ENCODE measurements at places on chromosomes 1 and 21.

DNA sequence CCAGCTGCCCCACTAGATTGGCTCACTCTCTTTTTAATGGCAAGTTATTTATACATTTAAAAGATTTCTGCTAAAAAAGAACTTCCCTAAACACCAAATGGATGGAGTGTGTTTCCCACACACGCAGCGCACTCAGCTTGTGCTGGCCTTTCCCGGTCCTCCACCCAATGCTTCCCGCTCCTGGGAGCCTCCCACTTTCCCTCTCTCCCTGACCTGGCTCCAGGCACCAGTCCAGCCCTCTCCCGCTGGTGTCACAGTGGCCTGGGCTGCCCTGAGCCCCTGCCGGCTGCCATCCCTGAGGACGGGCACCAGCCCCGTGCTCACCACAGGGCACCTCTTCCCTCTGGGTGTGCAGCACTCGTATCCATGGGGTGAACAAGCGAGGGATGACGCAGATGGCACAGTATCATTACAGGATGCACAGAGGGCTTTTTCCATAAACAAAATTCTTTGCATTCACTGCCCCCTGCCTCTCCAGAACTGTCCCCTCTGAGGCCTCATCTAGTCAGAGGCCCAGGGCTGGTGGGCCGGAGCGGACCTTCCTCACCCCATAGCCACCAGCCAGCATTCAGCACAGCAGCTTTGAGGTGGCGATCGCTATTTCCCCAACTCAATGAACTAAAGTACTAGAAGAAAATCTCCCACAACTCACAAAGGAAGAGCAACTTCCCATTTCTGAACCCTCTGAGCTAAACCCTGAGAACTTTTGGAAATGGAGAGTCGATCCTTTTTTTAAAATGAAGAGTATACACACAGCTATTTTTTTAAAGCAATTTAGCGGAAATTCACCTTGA, 68.5 kb downstream of the SLC37A1 start:
- DNase-seq: no peak

- no peak for DNase-seq
These were observed 860 bp downstream of the TMEM63A start for GRCh38 chr1:225881081-225881958.

DNA sequence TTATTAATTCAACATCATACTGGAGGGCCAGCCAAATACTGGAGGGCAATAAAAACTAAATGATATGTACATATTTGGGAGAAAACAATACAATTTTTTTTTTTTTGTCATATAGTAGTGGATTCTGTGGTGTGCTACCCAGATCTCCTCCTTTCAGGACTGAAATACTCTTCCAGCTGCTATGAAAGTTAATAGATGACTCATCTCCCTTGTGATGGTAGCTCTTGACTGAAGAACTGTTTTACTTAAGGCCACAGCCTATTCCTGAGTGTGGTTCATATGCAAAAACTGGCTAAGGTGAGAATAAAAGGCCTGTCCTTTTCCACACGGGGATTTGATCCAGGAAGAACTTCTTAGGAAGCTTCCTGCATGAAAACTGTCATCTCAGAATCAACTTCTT, 307.9 kb downstream of the HLX start:
- no peak for DNase-seq

DNA sequence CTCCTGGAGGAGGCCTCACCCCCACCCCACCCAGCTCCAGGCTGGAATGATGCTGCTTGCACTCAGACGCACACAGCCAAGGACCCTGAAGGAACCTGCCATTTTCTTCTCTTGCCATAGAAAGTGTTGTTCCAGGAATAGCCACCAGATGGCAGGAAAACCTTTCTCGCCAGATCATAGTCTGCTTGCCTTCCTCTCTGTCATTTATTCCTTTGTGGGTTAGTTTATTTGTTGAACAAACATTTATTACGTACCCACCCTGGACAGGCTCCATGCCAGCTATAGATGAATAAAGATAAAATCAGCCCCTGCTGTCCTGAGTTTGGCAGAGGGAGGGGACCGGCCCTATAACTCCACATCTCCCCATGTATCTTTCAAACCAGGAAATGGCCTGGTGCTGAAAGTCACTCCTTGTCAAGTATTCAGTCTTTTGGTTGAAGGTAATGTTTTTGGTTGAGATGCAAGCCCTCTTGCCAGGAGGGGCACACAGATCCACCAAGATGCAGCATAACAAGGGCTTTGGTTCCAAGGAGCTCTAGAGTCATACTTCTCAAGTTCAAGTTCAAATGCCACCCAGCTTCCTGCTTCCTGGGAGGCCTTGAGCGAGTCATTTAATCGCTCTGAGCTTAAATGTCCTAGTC, 7.0 kb upstream of the KCNC4 start:
- DNase-seq: no peak

GRCh38 chr1:157147037-157147436, 8.8 kb upstream of the ETV3 start:
- DNase-seq: no peak

GRCh38 chr1:108017698-108018097, 52.7 kb upstream of the VAV3 start:
- DNase-seq: no peak

- DNase-seq: no peak
These were observed 32.6 kb downstream of the GPR52 start for GRCh38 chr1:174480324-174480723.
